ENCODE measurements at places on chromosomes 6 and 20. TPM values are rescaled to one million over a fixed set of nuclear protein-coding genes. Genes with fewer than 3 reads are reported as not detected.

Gene PTCHD4
- total RNA-seq, result not detected

Gene BANF2
- total RNA-seq, result not detected

Gene HSPA12B
- 21.6 TPM for total RNA-seq

Gene RPP40
- 4.7 TPM for total RNA-seq

Gene RSPO3
- total RNA-seq, result 14.0 TPM

Gene RIMS1
- total RNA-seq, result 5.2 TPM

Gene IFT52
- total RNA-seq, result 28.0 TPM

Gene GPR6
- not detected for total RNA-seq

Gene TGM6
- total RNA-seq, result not detected

Gene MCCD1
- total RNA-seq, result not detected

Gene SIGLEC1
- 8.8 TPM for total RNA-seq

Gene MTCH1
- total RNA-seq, result 233 TPM

Gene ZSCAN31
- total RNA-seq, result 11.3 TPM

Gene MACROD2
- total RNA-seq, result 12.5 TPM

Gene ENPP4
- total RNA-seq, result 4.4 TPM

GRCh38 chr6:157905590-157906342, 75.9 kb upstream of the SYNJ2 start:
- DNase-seq, result no peak

GRCh38 chr6:132780770-132781371, 17.6 kb downstream of the SLC18B1 start:
- DNase-seq, result no peak

GRCh38 chr6:165071906-165072305, 237.5 kb downstream of the C6orf118 start:
- DNase-seq, result no peak

DNA sequence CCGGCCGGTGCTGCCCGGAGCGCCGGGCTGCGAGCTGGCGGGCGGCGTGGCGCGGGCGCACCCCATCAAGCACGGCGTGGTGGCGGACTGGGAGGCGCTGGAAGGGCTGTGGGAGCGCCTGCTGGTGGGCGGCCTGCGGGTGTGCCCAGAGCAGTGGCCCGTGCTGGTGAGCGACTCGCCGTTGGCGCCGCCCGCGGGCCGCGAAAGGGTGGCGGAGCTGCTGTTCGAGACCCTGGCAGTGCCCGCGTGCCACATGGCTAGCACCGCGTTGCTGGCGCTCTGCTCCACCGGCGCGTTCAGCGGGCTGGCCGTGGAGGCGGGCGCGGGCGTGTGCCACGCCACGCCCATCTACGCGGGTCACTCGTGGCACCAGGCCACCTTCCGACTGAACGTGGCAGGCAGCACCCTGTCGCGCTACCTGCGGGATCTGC, 517 bp downstream of the ACTL10 start:
- no peak for DNase-seq

- DNase-seq, result no peak
These were observed 24.2 kb upstream of the COL9A1 start for GRCh38 chr6:70327036-70327435.

DNA sequence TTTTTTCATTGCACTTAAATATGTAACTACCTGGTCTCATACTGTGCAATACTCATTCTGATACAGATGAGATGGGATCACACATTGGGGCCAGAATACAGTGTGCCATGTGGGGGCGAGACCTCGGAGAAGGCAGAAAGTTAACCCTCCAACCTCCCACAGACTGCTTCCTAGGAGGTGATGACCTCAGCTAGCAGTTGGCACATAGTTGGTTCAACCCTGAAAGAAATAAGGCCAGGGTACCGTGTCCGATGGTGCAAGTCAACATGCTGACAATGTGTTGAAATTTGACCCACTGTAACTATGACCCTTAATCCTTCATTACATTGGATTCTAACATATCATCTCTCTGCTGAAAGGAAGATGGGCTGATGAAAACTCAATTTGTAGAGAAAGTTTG, 61.9 kb downstream of the GJA10 start:
- no peak for DNase-seq

DNA sequence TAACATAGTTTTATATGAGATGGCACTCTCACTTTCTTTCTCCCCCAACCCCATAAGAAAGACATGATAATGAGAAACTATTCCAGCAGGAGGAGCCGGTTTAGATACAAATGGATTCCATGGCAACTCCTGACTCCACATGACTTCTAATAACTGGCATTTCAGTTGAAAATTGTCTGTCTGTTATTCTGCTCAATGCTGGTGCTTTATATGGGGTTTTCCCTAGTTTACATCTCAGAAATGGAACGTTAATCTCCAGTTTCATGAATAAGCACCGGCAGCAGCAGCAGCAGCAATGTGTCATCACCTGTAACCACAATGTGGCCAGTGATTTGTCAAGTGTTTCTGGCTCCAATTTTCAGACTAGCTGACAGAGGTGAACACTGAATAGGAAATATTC, 8.0 kb upstream of the SIM1 start:
- no peak for DNase-seq

DNA sequence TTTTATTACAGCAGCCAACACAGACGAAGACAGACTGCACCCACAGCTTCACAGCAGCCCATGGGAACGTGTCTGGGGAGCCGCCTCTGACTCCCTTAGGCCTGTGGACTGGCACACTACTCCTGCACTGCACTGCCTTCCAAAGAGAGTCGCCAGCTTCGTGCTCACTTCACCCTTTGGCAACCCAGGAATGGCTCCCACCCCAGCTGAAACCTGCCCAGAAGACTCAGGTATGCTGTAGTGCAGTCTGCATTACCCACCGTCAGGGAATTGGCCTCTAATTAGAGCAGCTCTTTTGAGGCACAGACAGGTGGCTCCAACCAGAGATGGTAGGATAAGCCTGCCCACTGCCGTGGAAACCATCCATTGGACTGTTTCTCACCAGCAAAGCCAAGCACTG, 39.9 kb upstream of the FRMD1 start:
- DNase-seq, result no peak

- DNase-seq, result no peak
These were observed 15.9 kb upstream of the SRPK1 start for GRCh38 chr6:35936681-35937359.

DNA sequence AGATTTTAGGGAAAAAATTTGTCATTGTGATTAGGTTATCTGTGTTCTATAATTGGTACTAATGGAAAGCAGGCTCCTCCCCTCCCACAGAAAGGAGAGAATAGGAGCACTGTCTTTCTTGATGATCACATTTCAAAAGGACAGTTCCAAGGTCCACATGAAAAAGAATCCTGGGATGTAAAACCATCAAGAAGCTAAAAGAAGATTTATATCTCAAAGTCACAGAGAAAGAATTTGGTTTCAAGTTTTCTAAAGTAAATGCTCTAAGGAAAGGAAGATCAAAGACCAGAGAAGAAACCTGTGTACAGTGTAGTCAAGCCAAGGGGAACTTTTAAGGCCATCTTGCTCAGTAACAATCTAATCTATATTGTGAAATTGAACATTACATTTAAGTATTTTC, 652.7 kb upstream of the HS3ST5 start:
- DNase-seq, result no peak

DNA sequence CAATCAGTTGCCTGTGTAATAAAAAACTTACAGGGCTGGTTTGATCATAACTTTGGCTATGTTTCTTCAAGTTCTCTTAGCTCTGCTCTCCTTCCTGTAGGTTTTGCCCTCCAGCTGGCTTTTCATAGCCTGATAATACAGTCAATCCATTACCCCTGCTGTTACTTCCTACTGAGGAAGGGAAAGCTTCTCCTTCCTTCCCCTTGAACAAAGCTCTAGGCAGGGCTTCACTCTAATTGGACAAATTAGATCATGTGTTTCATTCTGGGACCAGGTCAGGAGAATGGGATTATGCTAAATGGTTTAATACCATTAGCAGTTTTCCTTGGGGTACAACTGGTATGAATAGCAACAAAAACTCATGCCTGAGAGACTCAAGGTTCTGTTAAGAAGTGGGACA, 106.8 kb upstream of the MCHR2 start:
- no peak for DNase-seq

DNA sequence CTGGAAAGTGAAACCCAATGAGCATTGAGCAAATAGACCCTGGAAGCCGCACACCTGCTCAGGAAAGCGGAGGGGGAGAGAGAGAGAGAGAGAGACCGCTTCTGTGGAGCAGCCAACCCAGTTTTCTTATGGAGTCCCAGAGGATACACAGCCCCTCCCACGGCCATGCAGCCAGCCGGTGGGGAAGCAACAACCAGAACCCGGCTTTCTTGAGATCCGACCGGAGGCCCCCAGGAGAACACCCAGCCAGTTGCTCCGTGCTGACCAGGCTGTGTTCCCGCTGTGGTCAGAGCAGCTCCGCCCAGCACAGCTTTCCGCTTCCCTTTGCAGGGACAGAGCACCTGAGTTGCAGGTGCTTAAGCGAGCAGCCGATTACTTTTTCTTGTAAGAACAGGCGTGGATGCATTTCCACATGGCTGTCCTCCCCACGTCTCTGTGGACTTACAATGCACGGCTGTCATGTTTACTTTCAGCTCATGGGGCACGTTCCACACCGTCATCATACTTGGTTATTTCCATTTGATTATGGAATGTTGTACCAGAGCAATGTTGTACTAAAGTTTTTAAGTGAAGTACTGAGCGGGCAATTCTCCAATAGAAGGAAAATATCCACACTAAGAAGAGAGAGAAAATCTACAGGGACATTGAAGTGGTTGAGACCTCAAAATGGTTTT, 381.9 kb downstream of the THBS2 start:
- no peak for DNase-seq

DNA sequence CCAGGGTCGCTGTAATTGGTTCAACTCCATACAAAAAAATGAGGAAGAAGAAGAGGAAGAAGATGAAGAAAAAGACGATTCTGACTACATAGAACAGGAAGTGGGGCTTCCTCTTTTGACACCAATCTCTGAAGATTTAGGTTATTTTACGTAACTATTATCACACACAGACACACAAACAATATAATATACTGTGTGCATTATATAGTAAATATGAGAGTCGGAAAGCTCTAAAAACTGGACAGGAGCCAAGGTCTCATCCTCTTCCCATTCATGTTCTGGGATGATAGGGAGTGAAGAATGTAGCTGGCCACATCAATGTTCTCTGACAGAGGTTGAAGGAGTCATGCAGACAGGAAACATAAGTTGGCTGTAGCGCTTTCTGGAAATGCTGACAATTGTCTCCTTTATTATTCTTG, 13.3 kb downstream of the RSPH4A start:
- DNase-seq, result no peak

DNA sequence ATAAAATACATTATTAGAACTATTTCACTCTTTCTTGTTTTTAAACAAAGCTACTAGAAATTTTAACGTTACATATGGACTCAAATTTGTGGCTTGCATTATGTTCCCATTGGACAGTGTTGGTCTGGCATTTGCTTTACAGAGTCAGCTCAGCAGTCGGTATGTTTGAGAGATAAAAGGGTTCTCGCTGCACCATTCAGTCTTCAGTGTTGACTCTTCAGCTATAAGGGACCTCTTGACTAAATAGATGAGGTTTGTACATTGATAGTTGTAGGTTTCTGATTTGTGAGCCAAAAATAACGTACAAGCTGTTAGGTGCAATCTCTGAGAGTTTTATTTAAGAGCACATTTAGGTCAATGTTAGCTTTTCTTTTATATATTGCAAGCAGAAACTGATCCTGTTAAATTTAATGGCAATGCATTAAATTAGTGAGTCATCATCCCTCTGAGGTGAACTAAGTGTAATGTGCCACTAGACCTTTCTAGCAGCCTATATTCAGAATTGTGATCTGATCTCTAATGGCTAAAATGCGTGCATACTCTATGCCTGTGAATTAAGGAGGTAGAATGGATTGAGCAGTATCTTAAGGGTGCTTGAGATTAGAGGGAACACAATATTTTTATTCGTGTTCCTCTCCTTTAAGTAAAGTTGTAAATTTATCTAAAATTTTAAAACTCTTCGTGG, 485.6 kb upstream of the SYNCRIP start:
- DNase-seq, result no peak

GRCh38 chr20:9200620-9201019, 131.7 kb downstream of the PLCB4 start:
- DNase-seq, result no peak

- no peak for DNase-seq
These were observed 8.5 kb upstream of the GDF5 start for GRCh38 chr20:35446356-35447078.

- DNase-seq, result no peak
These were observed 34.7 kb downstream of the MAN1A1 start for GRCh38 chr6:119314885-119315272.

GRCh38 chr6:149929422-149929821, 6.5 kb upstream of the RAET1G start:
- DNase-seq, result no peak

- DNase-seq, result peak; percentile 76
These were observed 201.9 kb upstream of the CST7 start for GRCh38 chr20:24747010-24747712.

- no peak for DNase-seq
These were observed 45.9 kb downstream of the TFAP2B start for GRCh38 chr6:50864601-50865000.

DNA sequence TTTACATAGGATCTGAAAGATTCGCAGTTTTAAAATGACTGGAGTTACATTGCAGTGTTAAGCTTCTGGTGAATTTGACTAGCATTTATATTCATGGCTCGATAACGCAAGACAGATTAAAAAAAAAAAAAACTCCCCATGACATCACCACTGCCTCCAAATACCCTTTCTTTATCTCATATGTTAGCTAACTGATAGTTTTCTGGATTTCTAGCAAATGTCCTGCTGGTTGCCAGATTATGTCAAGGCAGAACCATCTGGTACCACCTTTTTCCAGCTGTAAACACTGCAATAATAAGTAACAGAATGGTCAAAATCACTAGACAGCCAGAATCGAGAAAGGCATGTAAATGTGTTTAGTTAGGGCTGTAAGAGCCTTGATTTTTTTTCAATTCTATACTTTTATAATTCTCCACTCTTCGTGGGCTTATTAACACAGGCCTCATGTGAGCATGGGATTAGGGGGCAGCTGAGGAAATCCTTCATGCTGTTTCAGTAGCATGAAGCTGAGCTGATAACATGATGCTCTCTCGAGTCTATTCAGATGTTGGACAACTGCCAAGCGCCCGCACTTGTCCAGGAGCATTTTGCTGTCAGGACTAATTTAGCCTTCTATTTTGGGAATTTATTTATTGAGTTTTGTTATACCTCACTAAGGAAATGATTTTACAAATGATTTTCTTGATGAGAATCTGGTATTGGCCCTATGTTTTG, 166.0 kb upstream of the SCGN start:
- no peak for DNase-seq

- no peak for DNase-seq
These were observed 23.7 kb upstream of the ZC3H12D start for GRCh38 chr6:149508485-149508884.

- no peak for DNase-seq
These were observed 33.1 kb upstream of the FAM135A start for GRCh38 chr6:70380252-70380651.

GRCh38 chr20:4956200-4956810, 45.0 kb downstream of the SLC23A2 start:
- no peak for DNase-seq

DNA sequence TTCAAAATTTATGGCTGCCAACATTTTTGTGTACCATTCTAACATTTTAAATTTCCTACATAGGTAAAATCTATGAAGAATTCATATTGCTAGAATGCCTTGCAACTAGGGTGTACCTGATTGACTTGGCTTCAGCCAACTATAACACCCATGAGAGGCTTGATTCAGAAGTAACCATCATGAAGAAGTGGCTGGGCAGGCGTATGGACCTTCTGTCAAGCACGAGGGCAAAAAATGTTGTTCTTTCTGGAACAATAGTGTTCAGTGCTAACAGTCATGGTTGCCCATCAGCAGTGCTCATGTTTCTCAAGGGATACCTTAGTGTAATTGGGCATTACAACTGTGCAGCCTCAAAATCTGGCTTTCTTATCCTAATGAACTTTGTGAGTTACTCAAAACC, 42.9 kb downstream of the ID4 start:
- DNase-seq, result no peak
